ENCODE measurements at places on chromosomes 13 and 19.

DNA sequence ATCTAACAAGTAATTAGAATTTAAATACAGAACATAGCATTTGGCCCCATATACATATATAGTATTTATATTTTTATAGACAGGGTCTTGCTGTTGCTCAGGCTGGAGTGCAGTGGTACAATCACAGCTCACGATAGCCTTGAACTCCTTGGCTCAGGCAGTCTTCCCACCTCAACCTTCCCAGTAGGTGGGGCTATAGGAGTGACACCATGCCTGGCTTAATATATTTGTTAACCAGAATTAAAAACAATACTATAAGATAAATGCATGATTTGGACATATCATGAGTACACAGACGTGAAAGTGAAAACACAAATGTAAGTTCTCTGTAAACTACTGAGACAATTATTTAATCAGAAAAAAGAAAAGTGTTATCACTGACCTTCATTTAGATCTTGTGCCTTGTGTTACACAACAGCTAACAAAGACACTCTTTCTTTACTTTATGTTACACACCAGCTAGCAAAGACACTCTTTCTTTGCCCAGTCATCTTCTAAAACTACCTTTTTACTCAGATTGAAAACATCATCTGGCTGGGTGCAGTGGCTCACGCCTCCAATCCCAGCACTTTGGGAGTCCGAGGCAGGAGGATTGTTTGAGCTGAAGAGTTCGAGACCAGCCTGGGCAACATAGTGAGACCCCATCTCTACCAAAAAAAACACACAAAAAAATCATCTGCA lies 22.6 kb downstream of the CARS2 start:
- no peak for DNase-seq

- no peak for DNase-seq
Observed at GRCh38 chr13:65725006-65725405, 1505.1 kb downstream of the PCDH9 start.

- DNase-seq = no peak
Observed at GRCh38 chr13:29131881-29132668, 311.9 kb downstream of the MTUS2 start.

DNA sequence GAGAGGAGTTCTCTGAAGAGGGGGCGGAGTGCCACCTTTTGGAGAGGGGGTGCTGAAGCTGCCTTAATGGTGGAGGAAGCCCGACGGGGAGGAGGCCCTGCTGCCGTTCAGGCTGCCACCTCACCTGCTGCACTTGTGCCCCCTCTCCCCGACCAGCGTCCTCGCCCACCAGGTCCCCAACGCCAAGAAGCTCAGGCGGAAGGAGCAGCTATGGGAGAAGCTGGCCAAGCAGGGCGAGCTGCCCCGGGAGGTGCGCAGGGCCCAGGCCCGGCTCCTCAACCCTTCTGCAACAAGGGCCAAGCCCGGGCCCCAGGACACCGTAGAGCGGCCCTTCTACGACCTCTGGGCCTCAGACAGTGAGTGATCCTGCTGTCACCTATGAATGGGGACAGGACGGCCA lies 5.4 kb downstream of the NOP53 start:
- DNase-seq = no peak

GRCh38 chr19:30692181-30692811 lies 320.1 kb downstream of the ZNF536 start:
- DNase-seq = no peak

- DNase-seq = no peak
Observed at GRCh38 chr13:25910991-25911419, 140.8 kb downstream of the SHISA2 start.

- peak; percentile 40 for DNase-seq
Observed at GRCh38 chr19:51726049-51726448, 2.3 kb upstream of the HAS1 start.

GRCh38 chr13:92143766-92144165 lies 745.3 kb downstream of the GPC5 start:
- no peak for DNase-seq

DNA sequence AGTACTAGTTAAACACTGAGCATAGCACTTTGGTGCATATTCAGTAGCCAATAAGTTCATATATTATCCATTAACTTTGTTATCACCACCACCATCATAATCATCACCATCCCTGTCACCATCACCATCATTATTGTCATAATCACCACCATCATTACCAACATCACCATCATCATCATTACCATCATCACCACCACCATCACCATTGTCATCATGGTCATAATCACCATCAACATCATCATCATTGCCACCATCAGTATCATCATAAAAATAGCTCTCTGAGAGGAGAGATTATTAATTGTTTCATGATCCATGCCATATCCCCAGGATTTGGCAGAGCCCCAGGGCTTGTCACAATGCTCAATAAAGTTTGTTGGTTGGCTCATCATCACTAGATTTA lies 49.3 kb downstream of the MBD3L1 start:
- no peak for DNase-seq

GRCh38 chr13:26236296-26236695 lies 14.2 kb upstream of the RNF6 start:
- no peak for DNase-seq

GRCh38 chr13:83666141-83666540 lies 216.1 kb downstream of the SLITRK1 start:
- DNase-seq = peak; percentile 18

DNA sequence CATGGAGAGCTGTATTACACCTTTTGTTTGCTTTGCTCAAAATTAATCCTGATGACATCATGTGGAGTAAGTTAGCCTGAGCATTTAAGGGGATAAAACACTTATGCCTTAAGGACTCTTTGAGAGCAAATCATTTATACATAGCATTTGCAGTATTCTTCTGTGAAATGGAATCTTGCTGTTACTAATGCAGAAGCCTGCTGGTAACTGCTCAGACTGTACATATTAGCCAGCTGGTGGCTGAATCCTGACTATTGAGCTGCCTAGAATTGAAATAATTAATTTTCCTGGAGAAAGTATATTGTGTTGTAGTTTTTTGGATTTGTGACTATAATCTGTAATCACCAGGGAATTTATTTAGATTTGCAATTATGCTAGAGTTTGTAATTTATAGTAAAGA lies 363.2 kb downstream of the GPC6 start:
- no peak for DNase-seq

- no peak for DNase-seq
Observed at GRCh38 chr19:56217039-56217949, 15.2 kb downstream of the ZSCAN5C start.

DNA sequence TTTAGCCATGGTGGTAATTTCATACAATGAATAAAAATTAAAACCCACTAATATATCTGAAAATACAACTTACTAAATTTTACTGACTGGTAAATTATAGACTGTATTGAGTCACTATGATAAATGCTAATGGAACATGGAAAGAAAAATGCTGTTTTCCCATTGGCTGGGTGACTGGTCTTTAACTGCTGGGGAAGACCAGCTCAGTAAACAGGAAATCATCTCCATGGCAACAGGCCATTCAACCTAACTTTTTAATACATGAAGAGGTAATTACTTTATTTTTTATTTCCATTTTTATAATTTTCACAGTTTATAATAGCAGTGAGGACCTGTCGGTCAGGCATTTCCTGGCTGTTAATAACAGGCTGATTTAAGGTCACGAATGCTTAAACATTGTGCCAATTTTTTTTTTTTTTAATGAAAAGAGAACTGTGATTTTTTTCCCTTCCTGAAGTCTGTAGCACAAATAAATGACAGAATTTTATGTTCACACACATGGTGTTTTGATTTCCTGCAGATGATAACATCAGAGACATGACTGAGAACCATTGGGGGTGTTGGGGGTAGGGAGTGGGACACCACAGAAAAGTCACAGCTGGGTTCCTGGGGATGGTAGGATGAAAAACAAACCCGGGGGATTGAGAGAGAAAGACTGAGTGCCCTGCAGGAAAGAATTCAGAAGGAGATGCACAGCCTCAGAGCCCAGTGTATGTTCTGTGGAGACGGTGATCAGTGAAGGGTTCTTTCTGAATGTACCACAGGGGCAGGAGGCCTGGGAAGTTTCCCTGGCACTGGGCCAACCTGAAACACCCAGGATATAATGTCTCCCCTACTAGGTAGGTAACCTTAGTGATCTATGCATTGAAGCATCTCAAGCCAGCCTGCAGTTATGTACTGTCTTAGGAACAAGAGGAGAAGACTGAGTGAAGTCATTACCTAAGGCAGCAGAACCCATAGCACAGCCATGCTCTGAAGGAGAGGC lies 297.1 kb downstream of the COG6 start:
- no peak for DNase-seq

DNA sequence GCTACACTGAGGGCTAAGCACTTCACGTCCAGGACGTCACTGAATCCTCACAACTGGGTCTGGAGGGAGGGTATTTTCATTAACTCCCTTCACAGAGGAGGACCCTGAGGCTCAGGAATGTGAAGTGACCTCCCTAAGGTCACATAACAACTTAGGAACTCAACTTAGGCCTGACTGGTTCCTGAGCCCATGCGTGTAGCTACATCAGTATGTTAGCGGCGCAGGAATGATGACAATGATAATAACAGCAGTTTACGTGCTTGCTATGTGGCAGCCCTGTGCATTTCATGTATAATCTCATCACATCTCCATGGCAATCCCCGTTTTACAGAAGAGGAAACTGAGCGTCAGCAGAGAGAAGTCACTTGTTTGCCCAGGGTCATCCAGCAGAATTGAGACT lies 18.3 kb downstream of the KRTDAP start:
- no peak for DNase-seq

GRCh38 chr19:49145573-49146407 lies 9.4 kb downstream of the HRC start:
- DNase-seq = no peak

DNA sequence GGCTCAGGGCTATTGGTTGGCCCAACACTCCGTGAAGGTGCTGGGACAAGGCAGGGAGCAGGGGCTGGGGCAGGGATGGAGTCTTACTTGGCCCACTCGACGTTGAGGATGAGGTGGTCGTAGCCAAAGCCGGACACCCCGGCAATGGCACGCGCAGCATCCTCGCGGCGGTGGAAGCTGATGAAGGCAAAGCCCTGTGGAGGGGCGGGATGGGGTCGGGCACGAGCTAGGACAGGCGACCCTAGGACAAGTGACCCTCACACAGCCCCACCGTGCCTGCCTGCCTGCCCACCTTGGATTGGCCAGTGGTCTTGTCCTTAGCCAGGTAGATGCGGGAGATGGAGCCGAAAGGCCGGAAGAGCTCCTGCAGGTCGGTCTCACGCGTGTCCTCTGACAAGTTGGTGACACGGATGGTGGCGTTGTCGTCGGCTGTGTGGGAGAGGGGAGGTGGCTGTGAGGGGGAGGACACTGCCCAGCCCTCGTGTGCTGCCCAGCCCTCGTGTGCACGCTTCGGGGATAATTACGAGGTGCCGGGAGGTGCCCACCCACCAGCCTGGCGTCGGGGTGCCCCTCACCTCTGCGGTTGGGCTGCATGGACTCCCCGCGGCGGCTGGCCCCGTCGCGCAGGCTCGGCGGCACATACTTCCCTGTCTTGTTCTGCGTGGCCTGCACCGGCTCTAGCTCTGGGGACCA lies 4.0 kb downstream of the P2RY11 start:
- no peak for DNase-seq

DNA sequence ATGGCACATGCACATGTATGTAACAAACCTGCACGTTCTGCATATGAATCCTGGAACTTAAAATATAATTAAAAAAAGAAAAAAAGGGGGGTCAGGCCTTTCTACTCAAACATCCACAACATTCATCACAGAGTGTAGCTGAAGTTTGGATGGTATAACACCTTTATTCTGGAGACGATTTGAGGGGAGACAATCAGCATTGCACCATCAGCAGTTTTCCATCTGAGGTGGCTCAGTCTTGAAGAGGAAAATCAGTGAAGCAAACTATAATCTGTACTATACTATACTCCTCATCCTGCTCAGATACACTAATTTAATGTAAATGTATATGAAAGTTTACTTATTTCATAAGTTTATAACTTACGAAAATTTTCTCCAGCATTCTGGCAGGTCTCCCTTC lies 969.7 kb downstream of the SLITRK1 start:
- DNase-seq = no peak

DNA sequence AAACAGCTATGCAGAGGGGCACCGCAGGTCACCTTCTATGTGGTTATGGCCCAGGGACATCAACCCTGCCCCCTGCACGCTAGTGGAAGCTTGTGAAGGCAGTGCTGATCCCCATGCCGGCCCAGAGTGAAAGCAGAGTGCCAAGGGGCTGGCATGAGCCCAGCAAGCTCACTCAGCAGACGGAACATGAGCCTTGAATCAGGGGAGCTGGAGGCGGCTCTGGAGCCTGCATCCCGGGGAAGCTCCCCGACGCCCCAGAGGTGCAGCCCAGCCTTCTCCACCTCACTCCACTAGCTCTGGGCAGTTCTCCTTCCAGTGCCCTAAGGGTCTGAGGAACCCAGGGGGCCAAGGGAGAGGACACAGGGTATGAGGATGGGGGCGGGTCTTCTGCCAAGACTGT lies 19.0 kb upstream of the ISYNA1 start:
- DNase-seq = no peak

GRCh38 chr13:100633461-100633860 lies 41.1 kb downstream of the TMTC4 start:
- DNase-seq = peak; percentile 65

- DNase-seq = no peak
Observed at GRCh38 chr19:40716031-40716481, 630 bp downstream of the COQ8B start.

- no peak for DNase-seq
Observed at GRCh38 chr19:4338441-4339355, at the start of gene STAP2. Gene STAP2 (minus strand): TSS chr19:4338827. CDS start chr19:4338753, 74 bp downstream.

DNA sequence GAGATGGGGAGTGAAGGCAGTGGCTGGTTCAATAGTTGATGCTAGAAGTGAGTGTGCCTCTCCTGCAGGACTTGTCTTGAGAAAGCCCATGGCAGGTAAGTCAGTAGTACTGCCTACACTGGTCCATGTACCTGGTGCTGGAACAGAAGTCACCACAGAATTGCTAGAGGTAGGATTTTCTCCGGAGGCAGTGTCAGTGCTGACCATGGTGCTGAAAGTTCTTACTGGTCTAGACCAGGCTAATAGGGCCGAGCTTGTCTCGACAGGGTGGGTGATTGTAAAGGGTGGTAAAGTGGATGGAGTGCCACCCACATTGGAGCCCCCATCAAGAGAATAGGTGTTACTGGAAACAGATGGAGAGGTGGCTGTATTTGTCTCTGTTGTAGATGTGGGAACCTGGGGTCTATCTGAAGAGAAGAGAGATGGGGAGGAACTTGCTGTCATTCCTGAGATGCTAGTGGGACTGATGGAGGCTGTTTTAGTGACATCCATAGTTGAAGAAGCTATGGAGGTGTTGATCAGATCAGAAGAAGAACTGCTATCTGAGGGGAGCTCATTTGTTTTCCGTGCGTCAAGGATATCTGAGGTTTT lies 36.6 kb downstream of the MUC16 start:
- no peak for DNase-seq

DNA sequence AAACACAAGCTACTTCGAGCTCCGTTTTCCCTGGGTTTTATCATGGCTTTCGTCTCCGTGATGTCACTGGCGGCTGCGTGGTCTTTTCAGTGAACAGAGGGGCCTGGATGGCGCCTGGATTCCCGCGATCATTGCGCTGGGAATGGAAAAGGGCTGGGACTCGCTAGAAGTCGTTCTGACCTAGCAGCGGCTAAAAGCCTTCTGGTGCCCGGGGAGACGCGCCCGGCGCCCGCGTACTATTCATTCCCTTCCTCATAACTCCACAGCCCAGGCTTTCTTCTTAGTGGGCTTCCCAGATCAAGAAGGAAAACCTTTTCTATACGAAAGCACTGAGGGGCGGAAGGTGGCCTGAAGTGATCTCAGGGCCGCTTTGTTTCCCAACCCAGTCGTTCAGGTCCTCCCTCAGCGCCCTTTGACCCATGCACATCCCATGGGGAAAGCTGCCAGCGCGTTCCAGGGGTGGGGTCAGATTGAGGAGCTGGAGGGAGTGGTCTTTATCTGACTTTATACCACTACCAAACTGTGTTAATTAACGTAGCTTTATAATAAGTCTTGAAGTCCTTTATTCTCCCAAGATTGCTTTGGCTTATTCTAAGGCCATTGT lies 96.6 kb downstream of the ELF1 start:
- DNase-seq = no peak
